ENCODE measurements at places on chromosomes 16 and 17.

GRCh38 chr16:2585651-2586081, 47.8 kb downstream of the PDPK1 start:
- no peak for DNase-seq

GRCh38 chr17:43615330-43616028, 46.2 kb downstream of the MEOX1 start:
- DNase-seq, result no peak

DNA sequence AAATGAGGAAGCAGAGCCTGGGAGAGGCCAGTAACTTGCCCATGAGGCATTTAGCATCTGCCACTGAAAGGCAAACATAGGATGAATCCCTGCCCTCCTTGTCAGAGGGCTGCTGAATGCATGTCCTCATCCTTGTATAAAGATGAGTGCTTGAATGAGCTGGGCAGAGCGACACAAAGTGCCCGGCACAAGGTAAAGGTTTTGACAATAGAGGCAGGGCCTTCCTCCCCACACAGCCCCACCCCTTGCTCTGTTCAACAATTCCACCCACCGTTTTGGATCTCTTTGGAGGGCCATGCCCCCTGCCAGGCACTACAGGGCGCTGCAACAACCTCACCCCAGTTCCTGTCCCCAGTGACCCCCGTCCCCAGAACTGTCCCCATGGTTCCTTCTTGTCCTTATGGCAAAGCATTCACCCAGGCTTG, 1.4 kb upstream of the KRT19 start:
- DNase-seq, result no peak

GRCh38 chr17:76013377-76013932, 12.8 kb downstream of the CDK3 start:
- DNase-seq, result no peak

DNA sequence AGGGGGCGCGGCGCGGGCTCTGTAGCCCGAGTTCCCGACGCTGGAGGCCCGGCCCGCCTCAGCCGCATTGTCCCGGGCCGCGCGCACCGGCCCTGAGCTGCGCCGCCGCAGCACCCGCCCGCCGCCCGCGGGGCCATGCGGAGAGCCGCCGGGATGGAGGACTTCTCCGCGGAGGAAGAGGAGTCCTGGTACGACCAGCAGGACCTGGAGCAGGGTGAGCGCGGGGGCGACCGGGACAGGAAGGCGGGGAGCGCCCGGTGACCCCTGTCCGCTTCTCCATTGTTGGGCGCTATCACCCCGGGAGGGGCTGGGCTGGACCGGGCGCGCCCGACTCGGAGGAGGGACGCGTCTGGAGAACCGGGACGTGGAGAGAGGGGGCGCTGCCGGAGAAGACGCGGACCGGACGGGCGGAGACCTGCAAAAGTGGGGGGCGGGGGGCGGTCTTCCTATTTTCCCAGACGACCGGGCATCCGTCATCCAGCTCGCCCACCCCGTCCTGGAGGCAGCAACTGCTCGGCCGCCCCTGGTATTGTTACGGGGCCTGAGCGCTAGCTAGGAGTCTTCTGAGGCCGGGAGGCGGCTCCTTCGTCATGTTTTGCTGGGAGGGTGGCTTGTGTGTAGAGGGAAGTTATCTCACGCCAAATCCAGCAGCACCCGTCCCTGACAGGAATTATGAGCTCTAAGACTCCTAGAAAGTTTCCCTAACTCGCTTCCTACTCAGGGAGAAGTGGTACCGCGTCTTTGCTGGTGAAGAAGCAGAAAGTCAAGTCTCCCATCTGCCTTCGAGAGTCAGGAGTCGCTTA, 678 bp downstream of the CDR2L start:
- peak; percentile 12 for DNase-seq

DNA sequence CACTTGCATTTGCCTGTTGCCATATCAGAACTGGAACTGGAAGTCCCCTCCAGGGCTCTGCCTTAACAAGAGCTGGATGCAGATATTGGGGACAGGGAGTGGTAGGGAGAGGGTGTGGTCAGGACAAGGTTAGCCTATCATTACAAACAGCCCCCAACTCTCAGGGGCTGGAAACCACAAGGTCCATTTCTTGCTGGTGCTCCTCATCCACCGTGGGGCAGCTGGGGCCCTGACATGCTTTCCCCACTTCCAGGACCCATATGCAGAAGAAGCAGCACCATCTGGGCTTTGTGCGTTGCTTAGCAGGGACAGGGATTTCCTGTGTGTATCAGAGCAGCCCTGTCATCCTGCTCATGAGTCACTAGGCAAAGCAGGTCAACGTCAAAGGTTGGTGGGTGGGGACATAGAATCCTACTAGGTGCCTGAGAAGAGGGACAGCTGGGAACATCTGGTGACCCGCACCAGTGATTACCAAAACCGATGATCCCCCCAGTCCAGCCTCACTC, 26.9 kb downstream of the RGS9 start:
- DNase-seq, result peak; percentile 52

GRCh38 chr16:79097166-79097565, 503.4 kb downstream of the MAF start:
- no peak for DNase-seq

GRCh38 chr17:17104494-17104893, 62.2 kb downstream of the MPRIP start:
- DNase-seq, result no peak

GRCh38 chr17:7676533-7676932, 10.8 kb downstream of the TP53 start:
- DNase-seq, result no peak

GRCh38 chr17:8125947-8126490, 2.1 kb upstream of the HES7 start:
- DNase-seq, result peak; percentile 16

DNA sequence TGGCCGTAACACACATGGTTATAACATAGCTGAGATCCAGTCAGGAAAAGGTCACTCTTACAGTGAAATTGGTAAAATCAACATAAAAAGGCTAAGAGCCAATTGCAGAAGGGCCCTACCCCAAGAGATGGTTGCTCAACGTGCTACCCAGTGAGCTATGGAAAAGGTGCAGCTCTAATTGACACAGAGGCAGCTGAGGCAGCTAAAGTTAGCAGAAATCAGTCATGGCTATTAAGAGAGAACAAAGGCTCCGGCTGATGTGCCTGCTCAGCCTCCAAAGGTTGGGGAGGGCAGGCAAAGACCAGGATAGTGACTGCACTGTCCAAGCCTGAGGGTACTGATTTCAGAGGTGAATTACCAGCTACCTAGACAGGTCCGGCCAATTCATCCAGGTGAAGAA, 76.5 kb upstream of the ATP2A3 start:
- no peak for DNase-seq

DNA sequence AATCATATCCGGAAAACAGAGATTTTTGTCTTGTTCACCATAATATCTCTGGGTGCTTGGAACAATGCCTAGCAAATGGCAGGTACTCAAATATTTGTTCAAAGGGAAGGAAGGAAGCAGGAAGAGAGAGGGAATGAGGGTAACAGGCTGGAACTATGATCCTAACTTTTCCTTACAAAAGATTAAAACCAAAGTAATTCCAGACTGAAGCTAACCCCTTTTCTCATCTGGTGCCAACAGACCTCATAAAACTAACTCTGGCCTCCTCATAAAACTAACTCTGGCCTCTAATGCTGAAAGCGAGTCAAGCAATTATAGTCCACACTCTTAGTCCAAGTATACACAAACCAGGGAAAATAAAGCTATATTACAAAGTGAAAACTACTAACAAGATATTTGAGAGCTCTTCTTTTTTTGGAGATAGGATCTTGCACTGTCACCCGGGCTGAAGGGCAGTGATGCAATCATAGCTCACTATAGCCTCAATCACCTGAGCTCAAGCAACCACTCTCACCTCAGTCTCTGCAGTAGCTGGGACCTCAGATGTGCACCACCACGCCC, 84.6 kb downstream of the KANSL1 start:
- no peak for DNase-seq

DNA sequence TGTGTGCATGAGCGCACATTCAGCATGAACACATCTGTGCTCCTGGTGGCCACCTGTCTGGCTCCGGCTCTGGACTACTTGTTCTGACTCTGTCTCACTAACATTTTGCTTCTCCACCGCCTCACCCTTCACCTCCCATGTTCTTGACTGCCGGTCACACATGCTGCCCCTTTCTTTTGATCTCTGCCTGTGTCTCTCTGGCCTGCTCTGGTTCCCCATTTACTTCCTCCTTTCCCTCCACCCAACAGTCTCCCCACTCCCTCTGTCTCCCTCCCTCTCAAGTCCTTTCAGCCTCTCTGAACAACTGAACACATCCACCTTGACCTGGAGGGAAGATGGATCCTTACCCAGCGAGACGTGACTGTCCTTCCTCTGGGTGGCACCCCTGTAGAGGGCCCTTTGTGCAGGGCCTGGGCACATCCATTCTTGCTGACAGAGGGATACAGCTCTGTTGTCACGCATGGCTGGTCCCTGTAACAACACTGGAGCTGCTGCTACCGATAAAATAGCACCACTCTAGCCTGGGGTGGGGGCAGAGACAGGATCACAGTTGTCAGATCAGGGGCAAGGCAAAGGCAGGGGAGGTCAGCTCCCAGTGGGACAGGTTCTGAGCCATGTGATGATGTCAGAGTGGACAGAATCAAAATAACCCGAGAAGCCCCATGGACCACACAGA, 11.0 kb downstream of the ZSCAN32 start:
- DNase-seq, result no peak

GRCh38 chr16:8305201-8305600, 285.1 kb downstream of the TMEM114 start:
- no peak for DNase-seq

GRCh38 chr17:67121316-67121891, 77.0 kb downstream of the CACNG1 start:
- no peak for DNase-seq

DNA sequence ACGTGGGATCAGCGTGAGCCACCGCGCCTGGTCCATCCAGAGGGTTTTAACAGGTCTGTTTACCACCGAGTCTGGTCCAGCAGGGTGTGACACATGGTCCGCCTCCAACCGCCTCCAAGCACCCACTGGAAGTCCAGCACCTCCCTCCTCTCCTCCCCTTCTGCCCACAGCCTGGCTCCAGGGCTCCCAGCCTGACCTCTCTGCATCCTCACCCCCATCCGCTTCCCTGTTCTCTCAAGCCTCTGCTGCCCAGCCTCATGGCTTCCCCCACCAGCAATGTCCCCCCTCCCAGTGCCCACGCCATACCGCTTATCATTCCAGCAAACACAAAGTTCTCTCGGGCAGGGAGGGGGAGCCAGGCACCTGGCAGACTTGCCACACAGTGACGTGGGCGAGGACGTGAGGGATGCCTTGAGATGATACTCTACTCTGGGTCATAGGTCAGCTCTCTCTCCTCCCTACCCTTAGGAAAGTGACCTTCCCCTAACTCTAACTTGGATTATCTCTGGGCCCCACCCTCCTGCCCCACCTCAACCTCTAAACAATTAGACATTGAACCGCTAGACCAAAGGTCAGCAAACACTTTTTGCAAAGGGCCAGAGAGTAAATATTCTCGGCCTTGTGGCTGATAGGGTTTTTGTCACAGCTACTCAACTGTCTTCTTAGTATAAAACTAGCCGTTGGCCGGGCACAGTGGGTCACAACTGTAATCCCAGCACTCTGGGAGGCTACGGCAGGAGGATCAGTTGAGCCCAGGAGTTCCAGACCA, 23.1 kb downstream of the CDC42EP4 start:
- no peak for DNase-seq

DNA sequence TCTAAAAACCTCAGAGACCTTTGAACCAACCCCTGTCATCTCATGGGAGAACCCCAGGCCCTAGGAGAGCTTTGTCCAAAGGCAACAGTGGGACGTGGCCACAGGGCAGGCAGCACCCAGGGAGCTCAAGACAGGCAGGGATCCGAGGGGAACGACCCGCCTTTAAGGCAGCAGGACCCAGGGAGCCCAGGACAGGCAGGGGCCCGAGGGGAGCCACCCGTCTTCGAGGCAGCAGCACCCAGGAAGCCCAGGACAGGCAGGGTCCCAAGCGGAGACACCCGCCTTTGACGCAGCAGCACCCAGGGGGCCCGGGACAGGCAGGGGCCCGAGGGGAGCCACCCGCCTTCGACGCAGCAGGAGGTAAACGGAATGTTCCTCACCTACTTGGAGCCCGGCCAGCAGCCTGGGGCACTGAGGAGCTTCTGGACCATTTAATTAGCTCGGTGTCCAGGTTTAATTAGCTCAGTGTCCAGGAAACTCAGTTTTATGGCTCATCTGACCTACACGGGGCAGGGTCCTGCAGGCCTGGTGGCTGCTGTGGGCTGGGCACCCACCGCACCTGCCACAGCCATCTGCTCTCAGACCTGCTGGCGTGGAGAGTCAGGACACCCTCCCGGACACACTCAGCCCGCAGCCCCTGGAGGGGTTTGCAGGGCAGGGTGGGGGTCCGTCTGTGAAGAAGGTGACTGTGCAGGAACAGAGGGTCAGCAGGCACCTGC, 24.4 kb downstream of the PIEZO1 start:
- no peak for DNase-seq

DNA sequence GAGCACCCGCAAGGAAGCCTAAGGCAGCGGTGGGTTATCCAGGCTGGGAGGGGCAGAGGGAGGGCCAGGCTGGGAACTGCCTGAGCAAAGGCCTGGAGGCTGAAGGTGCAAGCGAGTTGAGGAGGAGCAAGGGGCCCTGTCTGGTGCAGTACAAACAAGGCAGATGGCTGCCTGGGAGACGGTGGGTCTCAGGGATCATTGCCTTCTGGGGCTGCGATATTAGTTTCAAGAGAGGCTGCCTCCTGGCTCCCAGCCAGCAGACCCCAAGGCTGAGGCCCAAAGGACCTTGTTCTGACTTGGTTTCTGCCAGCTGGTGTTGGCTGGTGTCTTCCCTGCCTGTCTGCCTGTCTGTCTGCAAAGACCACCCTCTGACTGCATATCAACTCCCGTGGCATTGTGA, 154.0 kb downstream of the IRF8 start:
- DNase-seq, result no peak

DNA sequence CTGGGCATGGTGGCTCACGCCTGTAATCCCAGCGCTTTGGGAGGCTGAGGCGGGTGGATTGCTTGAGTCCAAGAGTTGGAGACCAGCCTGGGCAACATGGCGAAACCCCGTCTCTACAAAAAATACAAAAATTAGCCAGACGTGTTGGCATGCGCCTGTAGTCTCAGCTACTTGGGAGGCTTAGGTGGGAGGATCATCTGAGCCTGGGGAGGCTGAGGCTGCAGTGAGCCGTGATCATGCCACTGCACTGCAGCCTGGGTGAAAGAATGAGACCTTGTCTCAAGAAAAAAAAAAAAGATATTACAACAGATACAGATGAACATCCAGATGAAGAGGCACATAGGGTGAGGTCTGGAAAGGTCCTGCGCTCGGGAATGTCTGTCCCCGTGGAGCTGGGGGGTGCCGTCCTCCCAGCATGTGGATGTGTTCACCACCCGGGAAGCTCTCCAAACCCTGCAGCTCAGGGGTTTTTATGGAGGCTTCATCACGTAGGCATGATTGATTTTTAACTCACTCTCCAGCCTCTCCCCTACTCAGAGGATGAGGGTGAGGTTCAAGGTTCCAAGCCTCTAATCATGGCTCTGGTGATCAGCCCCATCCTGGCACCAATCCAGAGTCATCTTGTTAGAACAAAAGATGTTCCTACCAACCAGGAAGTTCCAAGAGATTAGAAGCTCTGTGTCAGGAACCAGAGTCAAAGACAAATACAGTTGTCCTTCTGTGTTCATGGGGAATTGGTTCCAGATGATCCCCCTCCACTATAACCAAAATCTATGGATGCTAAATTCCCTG, 85.0 kb upstream of the DNAJA2 start:
- no peak for DNase-seq

All from activated naive CD4-positive, alpha-beta T cell treated with Interleukin-2 at 50 U/mL for 16 hours (primary cell).